ENCODE measurements at places on chromosomes 5 and 9.
A peak's percentile ranks its signal among the peaks of the same experiment; 100 is the strongest.

GRCh38 chr9:130443840-130444492 is 795 bp upstream of the ASS1 start:
- DNase-seq, result no peak

GRCh38 chr5:73792687-73793320 is 166.8 kb downstream of the ARHGEF28 start:
- DNase-seq, result peak; percentile 56

DNA sequence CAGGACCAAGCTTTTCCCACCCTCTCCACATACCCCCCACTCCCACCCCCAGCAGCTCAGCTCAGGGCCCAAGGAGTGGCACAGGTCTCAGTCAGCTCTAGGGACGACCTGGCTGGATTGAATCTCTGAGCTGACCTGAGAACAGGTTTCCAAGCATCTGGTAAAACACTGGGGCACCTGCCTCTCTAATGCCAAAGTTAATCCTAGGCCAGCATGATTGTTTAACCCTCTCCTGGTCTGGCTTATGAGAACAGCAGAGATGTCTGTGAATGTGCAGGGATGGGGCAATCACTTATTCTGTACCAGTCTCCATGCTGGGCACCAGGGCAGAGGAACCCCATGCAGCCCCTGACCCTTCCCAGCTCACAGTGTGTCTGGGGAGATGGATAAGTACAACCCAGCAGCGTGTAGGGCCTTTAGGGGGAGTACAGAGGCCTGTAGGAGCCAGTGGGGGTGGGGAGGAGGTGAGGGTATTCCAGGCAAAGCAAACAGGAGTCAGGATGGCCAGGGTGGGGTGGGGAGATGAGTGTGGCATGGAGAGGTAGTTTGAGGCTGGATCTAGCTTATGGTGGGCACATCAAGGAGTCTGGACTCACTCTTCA is 678 bp upstream of the KIF12 start:
- no peak for DNase-seq

DNA sequence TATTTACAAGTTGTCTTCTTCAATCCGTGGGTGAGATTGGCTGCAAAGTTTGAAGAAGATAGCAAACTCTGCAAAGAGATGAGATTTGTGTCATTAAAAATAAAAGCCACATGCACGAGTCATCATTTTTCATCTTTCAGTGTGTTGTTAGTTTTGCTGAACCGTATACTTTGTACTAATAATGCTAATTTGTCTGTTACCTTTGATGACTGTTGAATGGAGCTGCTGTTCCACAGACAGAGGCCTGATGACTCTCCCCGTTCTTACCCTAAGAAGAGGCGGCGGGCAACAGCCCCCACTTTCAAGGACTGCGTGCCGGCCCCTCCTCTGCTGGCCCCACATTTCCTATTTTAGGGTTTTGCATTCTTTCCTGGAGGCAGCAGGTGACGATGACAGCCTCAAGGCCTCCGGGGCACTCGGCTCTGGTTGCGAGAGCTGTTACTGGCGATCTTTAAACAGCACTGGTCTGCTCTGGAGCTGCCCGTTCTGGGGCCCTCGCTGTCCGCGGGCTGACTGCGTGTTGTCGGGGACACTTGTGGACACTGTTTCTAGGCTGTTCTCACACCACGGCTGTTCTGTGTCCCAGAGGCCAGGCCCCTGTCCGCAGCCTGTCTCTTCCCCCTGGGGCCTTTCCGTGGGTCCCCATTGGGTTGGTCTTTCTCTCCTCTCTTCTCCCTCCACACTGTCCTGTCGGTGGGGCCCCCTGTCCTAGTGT is 35.1 kb downstream of the NDUFS6 start:
- DNase-seq, result no peak

DNA sequence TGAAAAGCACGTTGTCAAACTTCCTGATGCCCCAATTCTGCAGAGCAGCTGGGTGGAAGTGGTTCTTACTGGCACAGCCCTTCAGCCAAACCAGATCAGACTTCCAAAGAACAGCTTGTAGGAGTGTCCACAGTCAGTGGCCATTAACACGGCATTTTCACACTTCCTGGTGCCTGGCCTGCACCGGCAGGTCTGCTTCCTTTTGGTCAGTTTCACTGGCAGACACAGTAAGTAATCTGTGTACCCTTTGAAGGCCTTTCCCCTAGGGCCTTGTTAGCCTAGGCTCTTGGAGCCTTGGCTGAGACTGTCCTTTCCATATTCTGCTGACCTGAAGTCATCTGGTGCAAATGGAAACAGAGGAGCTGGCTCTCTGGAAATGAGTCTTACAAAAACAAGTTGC is 297.5 kb upstream of the TNC start:
- no peak for DNase-seq

DNA sequence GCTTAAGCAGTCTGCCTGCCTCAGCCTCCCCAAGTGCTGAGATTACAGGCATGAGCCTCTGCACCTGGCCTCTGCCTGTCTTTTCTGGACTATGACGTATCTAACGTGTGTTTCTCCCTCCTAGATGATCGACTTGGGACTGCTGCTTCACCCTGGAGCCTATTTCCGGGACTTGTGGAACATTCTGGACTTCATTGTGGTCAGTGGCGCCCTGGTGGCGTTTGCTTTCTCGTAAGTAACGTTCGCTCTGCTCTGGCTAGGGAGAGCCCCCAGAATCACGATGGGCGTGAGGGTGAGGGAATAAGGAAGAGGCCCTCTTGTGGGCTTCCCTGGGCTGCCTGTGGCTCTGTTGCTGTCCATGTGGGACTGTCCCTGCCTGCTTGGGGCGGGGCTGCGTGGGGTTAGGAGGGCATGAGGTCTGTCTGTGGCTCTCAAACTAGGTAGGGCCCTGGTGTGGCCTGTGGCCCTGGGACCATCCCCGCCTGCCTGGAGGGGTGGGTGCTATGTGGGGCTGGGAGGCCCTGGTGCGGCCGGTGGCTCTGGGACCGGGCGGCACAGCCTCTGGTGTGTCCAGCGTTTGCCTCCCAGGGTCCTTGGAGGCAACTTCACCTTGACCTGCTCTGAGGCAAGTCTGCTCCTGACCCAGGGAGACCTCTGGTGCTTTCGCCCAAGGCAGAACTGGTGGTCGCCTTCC is 171.7 kb downstream of the CACNA1B start:
- DNase-seq, result no peak

DNA sequence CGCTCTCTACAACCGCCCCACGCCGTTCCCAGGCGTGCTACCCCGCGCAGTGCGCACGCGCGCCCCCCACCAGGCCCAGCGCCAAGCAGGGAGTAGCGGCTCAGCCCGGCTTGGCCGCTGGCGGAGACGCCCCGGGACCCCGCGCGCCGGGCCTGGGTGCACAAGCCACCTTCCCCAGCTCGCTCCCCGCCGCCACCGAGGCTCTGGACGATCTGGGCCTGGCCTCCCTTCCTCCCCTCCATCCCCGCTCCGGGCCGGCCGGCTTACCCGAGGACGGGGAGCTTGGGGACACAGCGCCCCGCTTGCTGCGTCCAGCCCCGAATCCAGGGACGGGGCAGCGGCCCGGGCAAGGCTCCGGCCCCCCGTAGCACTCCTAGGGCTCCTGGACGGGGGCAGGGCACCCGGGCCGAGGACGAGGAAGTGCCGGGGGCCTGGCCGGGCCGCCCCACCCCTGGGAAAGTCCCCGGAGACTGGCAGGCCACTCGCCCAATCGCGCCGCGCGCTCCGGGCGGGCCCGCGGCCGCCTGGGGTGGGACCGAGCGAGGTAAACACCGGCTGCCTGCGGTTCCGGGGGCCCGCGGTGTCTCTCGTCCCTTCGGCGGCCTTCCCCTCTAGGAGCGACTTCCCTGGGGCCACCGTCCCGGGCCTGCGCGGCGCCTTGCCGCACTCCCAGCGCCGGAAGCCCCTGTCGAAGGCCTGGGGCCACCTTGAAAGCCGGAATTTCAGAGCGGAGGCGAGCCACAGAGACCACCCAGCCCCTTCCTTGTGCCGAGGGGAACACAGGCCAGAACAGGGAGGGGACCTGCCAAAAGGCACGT is at the start of gene TNIP1:
Gene TNIP1 (minus strand): TSS at position 422 of the 818 bp plus-strand sequence. CDS start 15,939 bp downstream, outside the sequence.
- DNase-seq, result peak; percentile 93

- DNase-seq, result no peak
Observed at GRCh38 chr9:114055061-114055460, 23.0 kb downstream of the AMBP start.

GRCh38 chr5:94745786-94746730 is 127.6 kb downstream of the SLF1 start:
- no peak for DNase-seq

GRCh38 chr5:34626036-34626435 is 30.1 kb upstream of the RAI14 start:
- DNase-seq, result no peak

DNA sequence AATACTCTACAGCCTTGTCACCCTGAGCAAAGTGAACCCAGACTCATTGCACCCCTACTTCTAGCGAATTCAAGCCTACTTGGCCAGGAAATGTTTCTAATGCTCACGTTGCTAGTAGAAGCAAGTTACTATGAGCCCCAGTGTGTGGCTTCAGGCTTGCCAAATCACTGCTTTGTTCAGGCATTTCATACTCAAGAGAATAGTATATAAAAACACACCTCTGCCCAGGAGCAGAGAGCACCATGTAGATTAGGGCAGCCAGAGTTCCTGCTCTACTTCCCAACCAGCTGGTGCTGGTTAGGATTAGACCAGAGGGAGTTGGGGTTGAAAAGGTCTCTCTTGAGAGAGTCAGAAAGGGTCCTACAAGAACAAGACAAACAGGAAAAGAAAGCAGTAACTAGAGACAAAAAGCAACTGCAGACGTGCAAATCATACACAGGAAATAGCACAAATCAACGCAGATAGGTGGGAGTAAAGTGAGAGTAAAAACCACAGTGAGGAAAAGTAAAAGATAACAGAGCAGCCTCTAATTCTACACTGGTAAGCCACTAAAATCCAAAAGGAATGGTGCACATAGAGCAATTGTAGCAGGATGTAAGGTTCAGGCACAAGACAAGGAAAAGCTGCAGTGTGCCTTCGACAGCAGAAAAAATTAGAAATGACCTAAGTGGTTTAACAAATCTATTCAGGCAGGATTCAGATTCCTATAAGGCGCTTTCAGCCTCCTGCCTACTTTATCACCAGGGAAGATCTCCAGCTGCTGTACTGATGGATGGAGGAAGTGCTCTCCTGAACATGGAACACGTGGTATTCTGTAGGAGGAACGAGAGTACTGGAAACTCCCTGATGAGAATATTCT is 49.6 kb upstream of the KIF2A start:
- DNase-seq, result no peak

DNA sequence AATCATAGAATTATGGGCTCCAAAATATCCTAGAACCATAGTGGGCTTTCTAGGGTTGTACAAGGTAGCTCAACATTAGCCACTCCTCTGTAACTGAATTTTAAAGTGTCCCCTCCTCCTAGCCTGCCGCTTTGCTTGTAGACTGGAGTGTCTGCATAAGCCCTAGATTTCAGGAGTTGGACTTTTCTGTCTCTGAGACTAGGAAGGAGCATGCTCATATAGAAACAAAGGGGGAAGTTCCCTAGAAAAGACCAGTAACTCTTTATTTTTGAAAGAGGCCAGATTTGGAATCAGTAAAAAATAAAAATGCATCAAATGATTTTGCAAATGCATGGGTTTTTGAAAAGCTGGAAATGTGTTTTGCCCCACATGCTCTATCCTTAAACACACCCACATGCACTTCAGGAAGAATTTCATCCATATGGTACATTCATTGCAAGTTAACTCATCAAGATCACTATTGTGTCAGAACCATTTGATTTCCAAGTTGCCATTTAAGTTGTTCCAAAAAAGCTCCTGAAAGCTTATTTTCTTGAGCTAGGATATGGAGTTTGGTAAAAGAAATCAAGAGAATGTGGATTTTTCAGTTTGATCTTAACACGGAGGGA is 121.0 kb upstream of the NR3C1 start:
- DNase-seq, result no peak

DNA sequence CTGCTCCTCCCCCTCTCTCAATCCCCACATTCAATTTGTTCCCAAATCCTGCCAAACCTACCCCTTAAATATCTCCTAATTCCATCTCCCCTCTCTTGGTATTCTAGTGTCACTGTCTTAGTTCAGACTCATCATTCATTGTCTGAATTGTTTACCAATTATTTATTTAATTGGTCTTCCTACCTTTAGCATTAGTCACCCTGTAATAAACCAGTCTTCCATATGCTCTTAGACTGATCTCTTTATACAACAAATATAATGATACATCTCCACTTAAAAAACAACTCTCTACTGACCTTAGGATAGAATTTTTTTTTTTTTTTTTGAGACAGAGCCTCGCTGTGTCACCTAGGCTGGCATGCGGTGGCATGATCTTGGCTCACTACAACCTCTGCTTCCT is 51.4 kb downstream of the RFK start:
- no peak for DNase-seq

- DNase-seq, result peak; percentile 17
Observed at GRCh38 chr9:89311346-89312221, 589 bp downstream of the CKS2 start.

DNA sequence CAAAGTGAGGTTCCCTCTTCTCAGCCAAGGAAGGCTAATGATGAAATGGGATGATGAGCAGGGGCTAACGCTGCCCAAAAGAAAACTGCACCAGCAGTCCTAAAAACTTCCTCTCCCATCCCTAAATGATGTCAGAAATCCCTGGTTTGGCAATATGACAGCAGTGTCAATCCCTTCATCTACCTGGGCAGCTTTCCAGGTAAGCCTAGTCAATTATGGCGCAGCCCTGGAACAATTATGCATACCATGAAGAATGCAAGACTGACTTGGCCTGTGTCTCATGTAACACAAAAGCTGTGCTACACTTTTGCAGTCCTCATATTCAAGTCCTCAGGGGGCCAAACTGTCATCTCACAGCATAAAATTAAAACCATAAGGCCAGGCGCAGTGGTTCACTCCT is 7.0 kb downstream of the DMGDH start:
- DNase-seq, result no peak

- DNase-seq, result no peak
Observed at GRCh38 chr5:158979749-158980521, 119.8 kb downstream of the EBF1 start.

- no peak for DNase-seq
Observed at GRCh38 chr5:94690778-94691177, 72.3 kb downstream of the SLF1 start.

DNA sequence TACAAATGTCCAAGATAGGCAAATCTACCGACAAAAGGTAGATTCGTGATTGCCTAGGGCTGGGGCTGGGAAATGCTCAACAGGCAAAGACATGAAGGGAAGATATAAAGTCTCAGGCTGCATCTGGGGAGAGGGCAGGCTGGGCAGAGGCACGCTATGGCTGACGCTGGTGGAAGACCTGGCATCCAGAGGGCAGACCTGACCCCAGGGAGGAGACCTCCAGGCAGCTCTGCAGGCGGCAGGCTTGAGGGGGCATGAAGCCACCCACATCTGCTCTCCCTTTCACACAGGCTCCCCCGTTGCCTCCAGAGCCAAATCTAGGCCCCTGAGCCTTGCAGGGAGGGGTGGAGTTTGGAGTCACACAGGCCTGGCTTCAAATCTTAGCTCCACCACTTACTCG is 145.5 kb downstream of the PAX5 start:
- no peak for DNase-seq

DNA sequence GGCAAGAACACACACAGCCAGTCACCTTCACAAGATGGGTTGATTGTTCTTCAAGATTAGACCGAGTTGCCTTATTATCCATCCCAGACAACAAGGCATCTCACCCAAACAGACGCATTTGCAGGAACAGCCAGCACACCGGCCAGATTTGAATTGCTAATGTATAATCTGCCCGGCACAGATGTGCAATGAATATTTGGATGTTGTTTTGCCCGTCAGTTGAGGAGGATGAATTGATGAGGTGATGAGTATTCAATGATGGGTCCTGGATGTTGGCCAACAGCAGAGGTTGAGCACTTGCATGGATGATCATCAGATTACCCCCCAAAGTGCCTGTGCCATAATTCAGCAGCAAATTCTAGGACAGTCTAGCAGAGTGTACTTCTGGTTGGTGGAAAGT is 20.1 kb downstream of the ALG2 start:
- no peak for DNase-seq

GRCh38 chr5:96431376-96432187 is 1.5 kb downstream of the PCSK1 start:
- DNase-seq, result no peak

All from hematopoietic multipotent progenitor cell treated with erythropoietin and hydrocortisone succinate and interleukin-3 and kit ligand, for 15 days (in vitro differentiated cells).